Renal cortical epithelial cell (primary cell): ENCODE measurements at places on chromosomes 7 and 10.

DNA sequence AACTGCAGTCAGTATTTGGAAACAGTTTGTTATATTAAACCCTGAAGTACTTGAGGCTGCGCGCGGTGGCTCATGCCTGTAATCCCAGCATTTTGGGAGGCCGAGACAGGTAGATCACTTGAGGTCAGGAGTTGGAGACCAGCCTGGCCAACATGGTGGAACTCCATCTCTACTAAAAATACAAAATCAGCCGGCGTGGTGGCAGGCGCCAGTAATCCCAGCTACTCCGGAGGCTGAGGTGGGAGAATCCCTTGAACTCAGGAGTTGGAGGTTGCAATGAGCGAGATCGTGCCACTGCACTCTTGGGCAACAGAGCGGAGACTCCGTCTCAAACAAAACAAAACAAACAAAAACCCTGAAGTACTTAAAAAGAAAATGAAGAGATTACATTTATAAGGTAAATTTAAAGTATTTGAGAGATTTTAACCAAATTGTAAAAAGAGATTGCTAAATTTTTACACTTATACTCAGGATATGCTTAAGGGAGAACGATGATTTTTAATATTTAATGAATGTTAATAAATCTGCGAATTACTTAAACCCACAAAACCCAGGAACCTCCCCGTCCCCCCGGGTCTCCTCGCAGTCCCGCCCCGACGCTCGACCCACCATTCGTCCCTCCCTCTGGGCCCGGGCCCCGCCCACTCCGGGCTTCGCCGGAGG, 425 bp upstream of the MTG1 start:
- peak; percentile 17 for DNase-seq

GRCh38 chr10:124916098-124916584, 25.8 kb upstream of the ZRANB1 start:
- DNase-seq, result peak; percentile 21

DNA sequence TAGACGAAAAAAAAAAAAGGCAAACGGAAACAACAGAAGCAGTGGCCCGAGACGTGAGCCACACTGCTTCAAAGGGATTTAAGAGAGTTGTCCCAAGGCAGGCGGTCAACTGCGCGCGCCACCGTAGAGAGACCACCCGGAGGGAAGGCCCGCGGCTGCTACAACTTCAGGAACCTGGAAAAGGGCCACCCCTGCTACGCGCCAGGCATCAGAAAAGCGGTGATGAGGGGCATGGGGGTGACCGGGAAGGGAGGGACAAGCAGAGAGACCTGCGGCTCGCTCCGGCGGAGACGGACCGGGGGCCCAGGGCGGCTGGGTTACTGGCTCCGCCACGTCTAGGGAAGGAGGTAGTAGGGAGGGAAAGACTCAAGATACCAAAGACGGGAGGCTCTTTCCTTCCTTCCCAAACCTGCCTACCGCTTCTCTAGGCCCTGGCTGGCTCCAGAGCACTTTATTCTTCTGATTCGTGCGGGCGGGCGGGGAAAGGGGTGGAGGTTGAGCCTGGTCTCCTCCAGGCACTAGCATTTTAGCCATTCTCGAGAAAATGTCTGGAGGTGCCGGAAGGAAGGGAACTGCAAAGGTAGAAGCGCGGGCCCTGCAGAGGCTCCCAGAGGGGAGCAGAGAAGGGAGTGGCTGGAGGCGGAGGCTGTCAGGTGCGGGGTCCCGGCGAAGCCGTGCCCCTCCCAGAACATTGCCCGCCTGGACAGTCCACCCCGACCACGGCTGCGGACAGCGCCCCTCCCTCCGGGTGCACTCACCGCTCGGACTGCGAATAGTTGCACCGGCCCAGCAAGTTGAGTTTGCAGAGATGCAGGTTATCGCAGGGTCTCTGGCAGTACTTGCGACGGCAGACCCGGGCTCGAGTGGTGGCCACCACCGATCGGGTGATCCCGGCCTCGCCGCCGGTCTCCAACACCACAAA, 993 bp downstream of the ZC3HAV1 start:
- DNase-seq, result no peak

- DNase-seq, result no peak
Measured at GRCh38 chr10:10985361-10985760, 32.3 kb upstream of the CELF2 start.

DNA sequence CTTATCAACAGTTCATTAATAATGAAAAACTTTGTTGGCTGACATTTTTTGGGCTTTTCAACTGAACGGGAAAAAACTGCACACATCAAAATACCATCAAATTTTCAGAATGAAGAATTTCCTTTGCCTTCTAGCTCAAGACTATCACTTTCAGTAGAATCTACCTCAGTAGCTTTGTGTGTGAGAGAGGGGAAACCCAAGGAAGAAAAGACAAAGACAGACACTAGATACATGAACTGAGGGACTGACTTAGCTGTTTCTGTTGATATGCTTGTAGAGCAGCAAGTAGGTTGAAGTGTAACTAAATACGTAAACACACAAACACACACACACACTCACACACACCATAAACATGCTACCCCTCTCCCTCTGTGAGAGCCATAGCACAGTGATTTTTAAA, 257.1 kb downstream of the CDK14 start:
- no peak for DNase-seq

DNA sequence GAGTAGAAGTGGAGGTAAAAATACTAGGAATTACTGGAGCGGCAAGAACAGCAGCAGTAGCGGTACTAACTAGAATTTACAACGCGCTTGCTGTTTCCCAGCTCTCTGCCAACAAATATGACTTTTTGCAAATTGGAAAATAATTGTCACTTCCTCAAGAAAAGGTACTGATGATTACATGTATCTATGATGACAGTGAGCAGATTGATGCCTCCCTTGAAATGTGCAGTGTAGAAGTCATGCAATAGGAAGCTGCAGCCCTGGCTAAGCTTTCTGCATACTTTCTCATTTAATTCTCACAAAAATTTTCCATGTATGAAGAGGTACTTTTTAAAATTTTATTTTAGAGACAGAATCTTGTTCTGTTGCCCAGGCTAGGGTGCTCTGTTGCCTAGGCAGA, 49.9 kb downstream of the ANK3 start:
- no peak for DNase-seq

DNA sequence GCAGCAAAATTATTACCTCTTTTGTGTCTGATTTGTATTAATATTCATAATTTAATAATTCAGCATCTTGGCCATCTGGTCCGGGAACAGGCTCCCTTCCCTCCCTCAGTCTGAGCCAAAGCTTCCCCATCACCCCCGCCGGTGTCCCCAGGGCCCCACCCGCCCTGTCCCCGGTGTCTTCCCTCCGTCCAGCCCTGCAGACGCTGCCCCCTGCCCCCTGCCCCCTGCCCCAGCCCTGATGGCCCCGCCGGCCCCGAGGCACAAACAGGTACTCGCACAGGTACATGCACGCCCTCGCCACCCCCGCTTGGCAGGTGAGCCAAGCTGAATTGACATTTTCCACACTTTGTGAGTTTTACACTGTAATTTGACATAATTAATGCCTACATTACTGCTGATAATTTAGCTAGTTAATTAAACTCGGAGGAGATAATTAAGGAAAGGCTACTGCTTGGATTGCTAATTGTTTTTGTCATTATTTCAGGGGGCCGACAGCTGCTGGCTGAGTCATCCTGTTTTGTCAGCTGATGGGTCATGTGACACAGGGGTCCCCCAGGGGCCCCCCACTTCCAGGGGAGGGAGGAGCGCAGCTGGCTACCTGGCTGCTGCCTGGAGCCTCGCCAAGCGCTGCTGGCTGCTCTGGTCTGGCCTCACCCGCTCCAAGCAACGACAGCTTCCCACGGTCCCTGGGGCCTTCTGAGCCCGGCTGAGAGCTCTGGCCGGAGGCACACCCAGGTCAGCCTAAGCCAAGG, 36.6 kb downstream of the MICALL2 start:
- DNase-seq, result no peak

- DNase-seq, result peak; percentile 68
Measured at GRCh38 chr10:29140991-29141390, 147.9 kb upstream of the LYZL1 start.

GRCh38 chr10:33388382-33388781, 53.9 kb upstream of the NRP1 start:
- DNase-seq, result no peak

- no peak for DNase-seq
Measured at GRCh38 chr10:126465771-126466170, 77.5 kb upstream of the ADAM12 start.

- DNase-seq, result peak; percentile 46
Measured at GRCh38 chr7:129739427-129739826, 127.9 kb downstream of the NRF1 start.

DNA sequence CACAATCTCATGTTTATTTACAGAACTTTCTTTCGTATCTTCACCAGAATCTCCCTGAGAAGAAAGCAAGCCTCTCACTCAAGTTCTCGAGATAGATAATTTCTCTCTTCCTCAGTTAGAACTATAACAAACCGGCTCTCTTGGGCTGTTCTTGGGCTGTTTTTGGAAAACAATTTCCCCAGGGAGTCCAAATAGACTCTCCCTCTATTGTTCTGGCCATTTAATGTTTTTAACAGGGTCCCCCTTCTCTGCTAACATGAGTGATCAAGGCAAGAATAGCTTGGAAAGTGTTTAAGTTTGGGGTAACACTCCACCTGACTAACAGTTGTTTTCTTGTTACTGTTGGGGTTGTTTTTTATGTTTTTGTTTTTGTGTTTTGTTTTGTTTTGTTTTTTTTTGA, 64.8 kb upstream of the UCN3 start:
- DNase-seq, result no peak

GRCh38 chr10:74640134-74640921, 186.1 kb upstream of the KAT6B start:
- peak; percentile 21 for DNase-seq

- peak; percentile 26 for DNase-seq
Measured at GRCh38 chr10:8616166-8616565, 561.7 kb downstream of the GATA3 start.

GRCh38 chr7:47394216-47394615, 187.7 kb downstream of the TNS3 start:
- no peak for DNase-seq

- DNase-seq, result no peak
Measured at GRCh38 chr10:11317936-11318670, 293.3 kb downstream of the USP6NL start.

GRCh38 chr7:77912293-77912692, 113.7 kb downstream of the PHTF2 start:
- DNase-seq, result no peak

- DNase-seq, result peak; percentile 12
Measured at GRCh38 chr10:18229826-18230225, 89.6 kb downstream of the CACNB2 start.

DNA sequence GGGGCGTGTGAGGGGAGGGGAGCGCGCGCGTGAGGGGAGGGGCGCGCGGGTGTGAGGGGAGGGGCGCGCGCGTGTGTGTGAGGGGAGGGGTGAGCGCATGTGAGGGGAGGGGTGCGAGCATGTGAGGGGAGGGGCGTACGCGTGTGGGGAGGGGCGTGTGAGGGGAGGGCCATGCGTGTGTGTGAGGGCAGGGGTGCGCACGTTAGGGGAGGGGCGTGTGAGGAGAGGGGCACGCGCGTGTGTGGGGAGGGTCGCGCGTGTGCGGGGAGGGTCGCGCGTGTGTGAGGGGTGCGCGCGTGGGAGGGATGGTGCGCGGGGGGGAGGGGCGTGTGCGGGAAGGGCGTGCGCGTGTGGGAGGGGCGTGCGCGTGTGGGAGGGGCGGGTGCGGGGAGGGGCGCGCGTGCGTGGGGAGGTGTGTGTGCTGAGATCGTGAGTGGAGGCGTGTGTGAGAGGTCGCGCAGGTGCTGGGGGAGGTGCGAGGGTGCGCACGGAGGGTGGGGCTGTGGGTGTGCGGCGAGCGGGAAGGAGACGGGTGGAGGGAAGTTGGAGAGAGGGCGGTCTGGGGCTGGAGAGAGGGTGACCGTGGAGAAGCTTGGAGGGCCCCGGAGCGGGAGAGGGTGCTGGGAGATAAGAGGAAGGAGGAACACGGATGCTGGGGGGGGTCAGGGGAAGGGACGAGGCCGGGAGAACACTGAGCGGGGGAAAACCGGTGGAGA, 19.7 kb downstream of the MXI1 start:
- no peak for DNase-seq

DNA sequence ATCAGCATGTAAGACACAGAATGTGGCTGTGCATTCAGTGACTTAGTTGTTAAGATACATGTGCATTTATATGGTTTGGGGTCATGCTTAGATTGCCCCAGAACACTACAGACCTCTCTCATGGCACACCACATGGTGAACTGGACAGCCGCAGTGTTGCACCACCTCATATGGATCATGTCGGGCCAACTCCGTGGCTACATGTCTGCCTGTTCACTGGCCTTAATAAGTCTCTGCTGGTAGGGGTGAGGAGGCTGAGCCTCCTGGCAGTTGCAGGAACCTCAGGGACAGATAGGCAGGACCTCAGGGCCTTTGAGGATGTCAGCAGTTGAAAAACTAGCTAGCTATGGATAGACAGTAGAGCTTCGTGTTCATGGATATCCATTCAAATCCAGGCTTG, 751.0 kb downstream of the GRID1 start:
- DNase-seq, result no peak

DNA sequence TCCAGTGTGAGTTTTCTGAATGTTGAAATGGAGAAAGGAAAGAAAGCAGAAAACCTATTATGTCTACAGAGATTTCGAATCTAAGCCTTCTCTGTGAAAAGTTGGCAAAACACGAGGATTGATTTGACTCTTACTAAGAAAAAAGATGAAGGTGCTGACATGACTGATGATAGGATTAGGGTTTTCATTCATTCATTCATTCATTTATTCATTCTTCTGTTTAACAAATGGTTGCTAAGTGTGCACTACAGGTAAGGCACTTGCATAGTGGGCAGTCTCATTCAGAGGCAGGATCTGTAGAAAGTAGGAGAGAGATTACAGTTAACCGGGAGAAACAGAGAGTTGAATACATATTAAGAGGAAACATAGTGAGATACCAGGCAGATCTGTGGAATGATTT, 137.1 kb downstream of the ZNF365 start:
- no peak for DNase-seq

DNA sequence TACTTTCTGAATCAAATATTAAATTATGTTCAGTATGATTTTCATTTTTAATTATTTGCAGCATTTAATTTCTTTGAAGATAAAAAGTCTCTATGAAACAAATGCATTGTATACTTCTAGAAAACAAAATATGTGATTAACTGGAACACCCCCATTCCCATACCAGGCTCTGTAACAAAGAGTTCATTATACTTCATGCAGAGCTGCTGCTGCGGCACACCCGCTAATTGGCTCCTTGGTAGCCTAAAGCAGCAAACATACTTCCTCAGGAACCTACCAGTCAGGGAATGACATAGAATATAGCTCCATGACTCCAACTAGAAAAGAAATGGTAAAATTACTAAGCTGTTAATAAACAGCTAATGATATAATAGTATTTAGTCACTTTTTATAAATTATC, 19.3 kb downstream of the RAB11FIP2 start:
- no peak for DNase-seq

DNA sequence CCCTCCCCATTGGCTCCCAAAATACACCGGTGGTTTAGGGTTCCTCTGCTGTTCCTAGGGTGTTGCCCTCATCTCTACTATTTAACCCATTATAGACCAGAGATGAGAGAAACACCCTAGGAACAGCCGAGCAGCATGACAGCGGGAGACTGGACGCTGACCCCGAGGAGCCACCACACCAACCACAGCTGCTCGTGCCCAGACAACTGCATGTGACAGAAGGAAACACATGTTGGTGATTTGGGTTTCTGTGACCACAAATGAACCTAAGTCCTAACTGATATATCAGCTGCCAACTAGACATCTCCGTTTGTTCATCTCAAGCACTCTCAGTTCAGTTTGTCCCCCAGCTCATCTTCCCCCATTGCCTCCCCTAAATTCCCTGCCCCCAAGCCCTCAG, 13.4 kb downstream of the CFAP43 start:
- DNase-seq, result no peak

- peak; percentile 59 for DNase-seq
Measured at GRCh38 chr10:4312051-4312835, 513.8 kb upstream of the AKR1E2 start.

GRCh38 chr10:4066581-4067390, 281.8 kb upstream of the KLF6 start:
- DNase-seq, result no peak
